ENCODE measurements at places on chromosomes 12 and 14.

DNA sequence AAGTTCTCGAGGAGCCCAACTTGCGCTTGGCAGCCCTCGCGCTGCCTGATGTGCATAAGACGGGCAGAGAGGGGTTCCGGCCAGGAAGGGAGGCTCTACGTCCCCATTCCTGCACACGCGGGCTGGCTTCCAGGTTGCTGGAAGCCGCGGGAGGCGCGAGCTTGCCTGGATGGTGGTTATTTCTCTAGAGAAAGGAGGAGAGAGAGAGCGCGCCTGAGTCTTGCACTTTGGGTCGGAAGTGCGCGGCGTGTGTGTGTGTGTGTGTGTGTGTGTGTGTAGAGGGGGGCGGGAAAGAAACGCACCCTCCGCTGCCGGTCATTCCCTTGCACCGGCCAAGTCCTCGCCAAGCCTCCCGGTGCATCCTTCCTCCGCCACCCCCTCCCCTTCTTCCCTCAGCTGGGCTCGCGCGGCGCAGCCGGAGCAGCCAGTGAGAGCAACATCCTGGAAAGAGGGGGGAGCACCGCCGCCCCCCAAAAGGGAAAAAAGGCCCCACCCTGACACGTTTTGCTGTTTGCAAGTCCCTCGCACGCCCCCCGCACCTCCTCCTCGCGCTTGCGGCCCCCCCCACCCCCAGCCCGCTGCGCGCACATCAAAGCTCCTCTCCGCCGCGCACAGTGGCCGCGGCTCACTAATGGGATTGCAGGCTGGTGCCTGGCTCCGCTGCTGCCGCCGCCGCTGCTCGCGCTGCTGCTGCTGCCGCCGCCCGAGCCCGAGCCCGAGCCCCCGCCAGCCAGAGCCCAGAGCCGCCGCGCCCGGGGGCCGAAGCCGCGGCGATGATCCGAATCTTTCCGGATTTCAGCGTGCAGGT is 4.4 kb upstream of the NPAS3 start:
- DNase-seq, result no peak

DNA sequence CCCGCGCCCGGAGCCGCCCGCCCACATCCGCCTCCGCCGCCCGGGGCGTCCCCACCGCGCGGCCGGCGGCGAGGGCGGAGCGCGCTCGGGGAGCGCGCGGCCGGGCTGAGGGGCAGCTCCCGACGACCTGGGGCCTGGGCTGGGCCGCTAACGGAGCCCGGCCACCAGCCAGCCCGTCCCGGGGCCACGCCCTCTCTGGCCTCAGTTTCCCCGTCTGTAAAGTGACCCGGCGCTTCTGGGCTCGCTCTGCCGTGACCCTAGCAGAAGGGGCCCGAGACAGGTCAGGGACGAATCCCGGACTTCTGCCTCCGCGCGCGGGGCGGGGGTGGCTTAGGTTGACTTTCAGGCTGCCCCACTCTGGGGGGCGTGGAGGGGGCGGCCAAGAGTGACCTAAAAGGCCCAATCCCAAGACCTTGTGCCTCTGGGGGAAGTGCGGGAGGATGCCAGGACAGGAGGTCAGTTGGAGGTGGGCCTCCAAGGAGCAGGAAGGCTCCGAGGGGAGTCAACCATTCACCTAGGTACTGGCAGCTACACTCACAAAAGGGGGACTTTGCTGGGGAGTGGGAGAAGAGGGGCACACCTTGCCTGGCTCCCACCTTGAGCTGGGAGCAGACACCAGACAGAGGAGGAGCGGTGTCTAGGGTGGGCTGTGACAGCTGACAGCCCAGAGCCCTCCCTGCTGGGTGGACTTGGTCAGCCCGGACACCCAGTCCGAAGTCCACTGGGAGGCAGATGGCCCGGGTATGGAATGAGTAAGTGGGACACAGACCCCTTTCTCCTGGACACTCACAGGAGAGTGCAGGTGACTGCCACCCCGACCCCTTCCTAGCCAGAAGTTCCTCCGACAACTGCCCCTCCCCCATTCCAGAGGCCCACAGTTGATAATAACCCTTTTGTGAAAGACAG is 486 bp upstream of the AKT1 start:
- no peak for DNase-seq

DNA sequence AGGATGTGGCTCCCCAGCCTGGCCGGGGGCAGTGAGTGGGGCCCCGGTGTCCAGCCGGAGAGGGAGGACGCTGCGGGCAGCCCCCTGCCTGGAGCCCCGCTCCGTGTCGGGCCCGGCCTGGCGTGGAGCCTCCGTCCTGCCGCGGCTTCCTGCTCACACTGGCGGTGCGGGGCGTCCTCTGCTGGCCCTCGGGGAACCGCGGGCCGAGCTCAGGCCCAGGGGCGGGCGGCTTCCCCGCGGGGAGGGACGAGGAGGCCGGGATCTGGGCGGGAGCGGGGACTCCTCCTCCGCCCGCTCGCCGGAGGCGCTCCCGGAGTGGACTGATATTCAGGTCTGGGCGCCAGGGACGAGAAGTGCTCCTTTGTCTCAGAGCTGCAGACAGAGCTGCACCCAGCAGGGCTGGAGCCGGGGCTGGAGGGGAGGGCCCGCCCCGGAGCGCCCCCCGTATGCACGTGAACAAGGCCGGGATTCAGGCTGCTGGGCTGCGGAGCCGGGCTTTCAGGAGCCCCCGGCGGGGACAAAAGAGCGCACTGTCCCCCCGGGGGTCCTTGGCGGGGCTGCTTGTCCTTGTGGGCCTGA is 2.2 kb downstream of the MMP17 start:
- no peak for DNase-seq

DNA sequence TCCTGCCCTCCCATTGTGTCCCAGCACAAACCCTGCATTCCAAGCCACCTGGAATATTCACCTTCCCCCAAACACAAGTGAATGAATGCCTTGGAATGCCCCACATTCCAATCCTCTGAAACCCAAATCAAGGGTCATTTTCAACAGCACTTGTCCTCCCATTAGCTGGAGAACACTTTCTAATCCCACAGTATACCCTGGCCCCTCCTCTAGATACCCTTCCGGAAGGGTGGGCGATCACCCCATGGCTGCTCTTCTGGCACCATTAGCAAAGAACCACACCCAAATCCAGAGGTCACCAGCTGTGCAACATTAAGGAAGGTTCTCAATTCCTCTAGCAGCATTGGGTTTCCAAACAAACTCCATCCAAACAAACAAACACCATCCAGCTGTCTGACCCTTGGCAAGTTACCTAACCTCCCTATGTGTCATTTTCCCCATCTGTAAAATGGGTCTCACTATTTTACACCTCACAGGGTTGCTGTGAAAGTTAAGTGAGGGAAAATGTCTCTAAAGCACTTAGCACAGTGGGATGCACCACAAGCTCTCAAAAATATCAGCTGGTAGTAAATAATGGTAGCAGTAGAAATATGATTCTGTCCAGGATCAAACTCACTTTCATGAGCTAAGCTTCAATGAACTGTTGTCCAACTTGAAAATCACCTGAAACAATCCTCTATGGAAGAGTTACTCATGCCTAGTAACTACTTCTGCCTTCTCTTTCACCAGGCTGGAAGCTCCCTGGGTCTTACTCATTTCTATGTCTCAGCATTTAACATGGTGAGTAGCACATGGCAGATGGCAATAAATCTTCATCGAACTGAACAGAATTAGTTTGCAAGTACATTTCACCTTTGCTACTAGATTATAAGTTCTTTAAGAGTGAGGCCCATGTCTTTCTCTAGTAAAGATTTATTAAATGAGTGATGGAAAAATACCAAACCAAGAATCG is 5.3 kb downstream of the NUAK1 start:
- no peak for DNase-seq

DNA sequence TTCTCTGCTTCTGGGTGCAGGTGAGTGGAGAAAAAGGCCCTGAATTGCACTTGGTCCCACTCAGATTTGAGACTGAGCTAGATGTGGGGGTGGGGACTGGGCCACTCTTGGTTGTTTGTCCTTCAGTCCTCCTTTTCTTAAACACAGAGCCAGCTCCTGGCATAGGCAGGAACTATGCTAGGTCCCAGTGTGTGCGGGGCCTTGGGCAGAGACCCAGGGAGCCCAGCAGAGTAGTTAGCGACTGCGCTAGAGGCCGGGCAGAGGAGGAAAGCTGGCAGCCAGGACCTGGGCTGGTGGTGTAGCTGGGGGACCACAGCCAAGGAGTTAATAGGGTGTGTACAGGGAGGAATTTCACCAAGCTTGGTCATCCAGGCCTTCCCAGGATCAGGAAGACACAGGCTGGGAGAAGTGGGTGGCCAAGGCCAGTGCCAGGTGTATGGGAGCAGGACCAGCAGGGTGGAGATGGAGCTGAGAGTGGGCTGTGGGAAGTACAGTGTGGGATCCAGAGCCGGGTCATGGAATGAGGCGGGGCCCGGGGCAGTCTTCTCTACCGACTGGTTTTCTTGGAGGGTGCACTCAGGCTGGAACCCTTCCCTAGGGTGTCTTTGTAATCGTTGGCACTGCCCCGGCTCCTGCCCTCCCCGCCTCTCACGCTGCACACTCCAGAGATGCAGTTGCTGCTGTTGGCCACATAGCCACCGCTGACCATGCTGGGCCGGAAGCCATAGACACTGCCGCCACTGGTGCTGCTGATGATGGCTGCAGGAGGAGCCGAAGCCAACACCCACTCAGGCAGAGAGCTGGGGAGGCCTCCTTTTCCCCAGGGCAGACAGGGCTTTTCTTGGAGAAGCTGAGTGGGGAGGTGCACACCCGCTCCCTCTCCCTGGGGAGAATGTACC is 8.7 kb downstream of the KRT71 start:
- DNase-seq, result no peak
